HuH-7 (cell line): ENCODE measurements at places on chromosomes 1 and 21.

GRCh38 chr1:233034836-233035235 lies 84.4 kb downstream of the NTPCR start:
- DNase-seq: peak; percentile 17

- DNase-seq: no peak
These were observed 67.7 kb downstream of the GPATCH2 start for GRCh38 chr1:217563179-217563578.

DNA sequence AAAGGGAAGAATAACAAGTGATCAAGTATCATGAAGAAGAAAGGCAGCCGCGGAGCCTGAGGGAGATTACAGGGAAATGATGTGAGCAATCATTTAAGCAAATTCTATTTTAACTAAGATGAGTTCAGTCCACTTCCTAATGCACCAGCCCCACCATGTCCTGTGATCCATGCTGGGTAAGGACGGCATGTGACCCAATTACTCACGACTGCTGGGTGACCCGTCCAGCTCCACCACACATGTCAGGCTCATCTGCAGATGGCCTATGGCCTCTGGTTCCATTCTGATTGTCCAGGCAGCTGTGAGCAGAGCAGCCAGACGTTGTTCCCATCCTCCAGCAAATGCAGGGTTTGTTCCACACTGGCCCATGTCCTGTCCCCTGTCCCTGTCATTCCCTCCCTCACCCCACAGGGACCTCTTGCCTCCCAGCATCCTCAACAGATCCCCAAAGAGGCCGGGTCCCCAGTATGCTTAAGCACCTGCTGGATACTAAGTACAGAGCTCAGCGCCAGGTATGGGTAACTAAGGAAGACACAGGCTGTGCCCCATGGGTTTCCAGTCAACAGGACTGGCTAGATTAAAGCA lies 87.9 kb downstream of the MATN1 start:
- no peak for DNase-seq

GRCh38 chr1:201781437-201781836 lies 47.5 kb upstream of the IPO9 start:
- no peak for DNase-seq

- peak; percentile 56 for DNase-seq
These were observed 906 bp upstream of the ADARB1 start for GRCh38 chr21:45073301-45074047.

DNA sequence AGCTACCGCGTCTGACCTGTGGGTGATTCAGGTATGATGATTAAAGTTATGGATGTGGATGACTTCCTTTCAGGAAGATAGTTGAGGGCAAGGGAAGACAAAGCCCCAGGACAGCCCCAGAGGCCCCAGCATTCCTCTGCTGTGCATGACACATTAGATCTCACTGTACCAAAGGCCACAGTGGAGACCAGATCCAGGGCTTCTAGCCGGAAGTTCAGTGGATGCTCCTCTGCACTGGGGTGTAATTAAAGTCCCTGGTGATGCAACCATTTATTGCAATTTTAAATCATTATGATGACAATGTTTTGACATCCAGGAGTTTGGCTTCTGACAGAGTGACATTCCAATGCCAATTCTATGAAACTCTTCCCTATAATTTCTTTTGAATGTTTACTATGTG lies 5.0 kb downstream of the C4BPA start:
- no peak for DNase-seq

- DNase-seq: no peak
These were observed 15.1 kb downstream of the VCAM1 start for GRCh38 chr1:100734676-100735075.
